ENCODE measurements at places on chromosomes 2 and 18.

DNA sequence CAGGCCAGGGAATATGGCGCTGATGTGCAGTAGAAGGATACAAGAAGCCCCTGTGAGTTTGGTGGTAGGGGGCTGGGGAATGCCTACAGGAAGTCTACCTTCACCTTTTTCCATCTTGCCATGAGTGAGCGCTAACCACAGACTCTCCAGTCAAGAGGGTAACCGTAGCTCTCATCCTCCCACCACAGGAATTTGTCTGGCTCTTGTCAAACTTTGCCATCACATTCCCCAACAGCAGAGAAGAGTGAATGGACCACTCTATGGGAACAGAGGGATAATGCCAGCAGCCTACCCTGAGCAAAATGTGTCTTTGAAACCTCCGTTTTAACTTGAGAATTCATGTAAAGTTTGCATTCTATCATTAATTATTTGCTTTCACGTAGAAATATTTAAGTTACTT is 168.3 kb downstream of the NRP2 start:
- DNase-seq = no peak

GRCh38 chr2:233553366-233553765 is 13.2 kb downstream of the USP40 start:
- DNase-seq = no peak

- DNase-seq = no peak
These were observed 231.0 kb downstream of the INSIG2 start for GRCh38 chr2:118319271-118319684.

DNA sequence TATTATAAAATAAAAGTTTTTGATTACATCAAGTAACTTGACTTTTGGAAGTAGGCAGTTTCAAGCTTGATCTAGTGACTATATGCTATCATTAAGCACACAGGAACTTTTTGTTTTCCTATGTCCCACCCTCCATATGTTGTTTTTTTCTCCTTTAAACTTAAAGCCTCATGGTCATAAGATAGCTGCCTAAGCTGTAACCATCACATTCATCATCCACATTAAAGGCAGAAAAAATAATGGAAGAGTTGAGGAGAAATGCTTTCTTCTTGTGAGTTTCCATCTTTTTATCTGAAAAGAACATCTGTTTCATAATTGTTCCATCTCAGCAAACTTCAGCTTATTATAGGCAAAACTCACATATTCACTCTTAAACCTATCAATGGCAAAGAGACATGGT is 630.4 kb downstream of the STK39 start:
- DNase-seq = no peak

- no peak for DNase-seq
These were observed 139.3 kb upstream of the CTDP1 start for GRCh38 chr18:79540161-79540903.

- DNase-seq = no peak
These were observed 62.5 kb downstream of the STK39 start for GRCh38 chr2:168184681-168185513.

- DNase-seq = no peak
These were observed 212.9 kb downstream of the CYP26B1 start for GRCh38 chr2:71934595-71935261.

DNA sequence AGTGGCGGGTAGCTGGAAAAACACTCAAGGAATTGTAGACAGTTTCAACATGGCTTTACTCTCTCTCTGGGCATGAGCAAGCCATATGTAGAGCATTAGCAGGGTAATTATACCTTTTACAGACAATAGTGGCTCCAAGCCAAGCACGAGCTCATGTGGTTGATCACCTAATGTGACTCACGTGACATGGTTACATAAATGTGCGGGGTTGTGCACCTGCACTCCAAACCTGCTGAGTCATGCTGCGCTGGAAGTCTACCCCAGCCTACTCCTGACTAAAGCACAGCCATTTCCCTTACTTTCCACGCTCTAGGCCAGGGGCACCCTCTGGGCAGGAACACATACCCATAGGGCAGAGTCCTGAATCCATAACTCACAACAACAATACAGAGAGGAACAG is 232.8 kb downstream of the MBD5 start:
- DNase-seq = peak; percentile 27
